ENCODE measurements at places on chromosomes 4 and X.

DNA sequence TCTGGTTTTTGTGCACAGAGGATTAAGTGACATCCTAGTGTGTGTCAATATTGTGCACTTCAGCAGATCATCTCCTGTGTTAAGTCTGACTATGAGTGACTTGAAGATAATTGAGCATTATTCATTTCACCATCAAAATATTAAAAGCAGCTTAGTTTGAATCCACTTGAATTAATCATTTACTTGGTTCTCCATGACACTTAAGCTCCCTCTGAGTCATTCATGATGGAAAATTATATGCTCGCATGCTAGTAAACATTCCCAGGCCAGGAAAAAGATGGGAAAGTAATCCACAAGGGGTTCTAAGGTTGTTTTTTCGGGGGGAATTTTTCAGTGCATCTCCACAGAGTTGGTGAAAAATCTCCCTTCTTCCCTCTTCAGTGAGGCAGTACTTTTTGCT, 97.2 kb upstream of the EOLA2 start:
- DNase-seq: no peak

GRCh38 chr4:28082686-28083390, 1222.2 kb downstream of the STIM2 start:
- DNase-seq: no peak

GRCh38 chr4:2340272-2341061, 78.0 kb downstream of the ZFYVE28 start:
- no peak for DNase-seq

- DNase-seq: no peak
Observed at GRCh38 chr4:43987331-43987944, 461.2 kb downstream of the KCTD8 start.

DNA sequence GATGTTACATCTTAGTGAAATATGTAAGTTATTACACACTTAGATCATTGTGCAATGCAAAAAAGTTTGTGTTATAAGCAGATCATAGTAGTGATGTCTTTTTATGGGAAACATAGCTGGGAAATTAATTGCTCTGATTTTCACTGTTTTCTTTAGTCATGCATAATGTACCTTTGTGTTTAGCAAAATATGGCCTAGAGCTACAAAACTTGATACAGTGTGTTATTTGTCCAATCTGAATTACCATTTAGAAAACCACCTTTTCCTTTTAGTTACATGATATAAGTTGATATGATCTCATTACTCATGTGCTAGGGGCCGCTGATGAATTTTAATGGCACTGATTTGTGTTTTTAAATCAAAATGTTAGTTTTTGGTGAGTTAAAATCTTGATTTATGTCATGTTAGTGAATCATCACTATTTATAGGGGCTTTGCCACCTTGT, 2.0 kb downstream of the BMPR1B start:
- no peak for DNase-seq
